ENCODE measurements at places on chromosomes 12 and 14.

DNA sequence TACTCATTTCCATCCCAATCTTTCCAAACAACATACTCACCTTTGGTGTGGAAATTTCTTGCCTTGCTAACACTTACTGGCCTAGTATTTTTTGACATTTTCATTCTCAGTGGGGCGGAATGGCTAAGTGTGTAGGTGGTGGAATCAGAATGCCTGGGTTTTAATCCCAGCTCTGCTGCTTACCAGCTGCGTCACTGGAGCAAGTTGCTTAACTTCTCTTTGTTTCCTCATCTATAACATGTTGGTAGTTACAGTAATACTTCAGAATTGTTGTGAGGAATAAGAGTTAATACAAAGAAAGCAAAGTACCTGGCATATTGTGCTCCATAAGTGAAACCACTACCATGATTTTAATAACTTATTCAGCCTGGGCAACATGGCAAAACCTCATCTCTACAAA, 3.0 kb upstream of the FAM177A1 start:
- no peak for DNase-seq

GRCh38 chr12:118922405-118922804, 58.9 kb upstream of the SRRM4 start:
- no peak for DNase-seq

GRCh38 chr12:89622115-89622514, 86.5 kb downstream of the ATP2B1 start:
- no peak for DNase-seq

DNA sequence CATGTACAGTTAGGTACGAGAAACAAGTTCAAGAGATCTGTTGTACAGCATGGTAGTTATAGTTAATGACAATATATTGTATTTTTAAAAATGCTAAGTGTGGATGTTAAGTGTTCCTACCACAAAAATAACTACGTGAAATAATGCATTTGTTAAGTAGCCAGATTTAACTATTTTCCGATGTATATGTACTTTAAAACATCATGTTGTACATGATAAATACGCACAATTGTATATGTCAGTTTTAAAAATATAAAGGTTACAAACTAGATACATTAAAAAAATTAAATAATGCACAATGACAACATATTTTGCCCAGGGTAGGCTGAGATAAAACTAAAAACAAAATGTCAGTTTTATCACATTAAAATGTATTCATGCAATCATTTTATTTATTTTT, 285.1 kb upstream of the DCN start:
- DNase-seq = no peak

DNA sequence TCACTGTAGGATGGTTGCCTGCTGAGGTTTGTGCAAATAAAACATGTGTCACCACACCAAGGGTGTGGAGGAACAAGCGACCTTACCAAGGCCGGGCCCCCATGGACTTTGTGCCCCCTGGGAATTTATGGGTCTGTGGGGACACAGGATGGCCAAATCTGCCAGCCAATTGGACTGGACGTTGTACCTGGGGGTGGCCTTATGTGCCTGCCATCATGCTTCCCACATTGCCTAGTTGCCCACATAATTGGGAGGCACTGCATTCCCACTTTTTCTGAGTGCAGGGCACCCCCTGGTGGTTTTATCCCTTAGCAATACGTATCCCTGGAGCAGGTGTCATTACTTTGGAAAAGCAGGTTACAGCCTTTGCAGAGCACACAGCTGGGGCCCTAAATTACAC, 92.6 kb upstream of the TMPO start:
- no peak for DNase-seq

DNA sequence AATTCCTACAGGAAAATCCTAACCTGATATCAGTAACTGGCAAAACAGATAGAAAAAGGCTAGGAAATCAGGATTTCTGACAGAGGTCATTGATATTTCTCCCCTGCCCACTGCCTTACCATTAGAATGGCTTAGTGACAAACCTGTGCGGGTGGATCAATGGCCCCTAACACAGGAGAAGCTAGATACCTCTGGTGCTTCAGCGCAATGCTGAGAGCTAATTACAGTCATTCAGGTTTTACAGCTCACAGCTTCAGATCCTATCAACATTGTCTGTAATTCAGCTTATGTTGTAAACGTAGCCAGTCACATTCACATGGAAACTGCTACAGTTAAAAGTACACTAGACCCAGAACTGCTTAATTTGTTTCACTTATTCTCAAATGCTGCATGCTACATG, 17.4 kb upstream of the SLC10A1 start:
- no peak for DNase-seq

DNA sequence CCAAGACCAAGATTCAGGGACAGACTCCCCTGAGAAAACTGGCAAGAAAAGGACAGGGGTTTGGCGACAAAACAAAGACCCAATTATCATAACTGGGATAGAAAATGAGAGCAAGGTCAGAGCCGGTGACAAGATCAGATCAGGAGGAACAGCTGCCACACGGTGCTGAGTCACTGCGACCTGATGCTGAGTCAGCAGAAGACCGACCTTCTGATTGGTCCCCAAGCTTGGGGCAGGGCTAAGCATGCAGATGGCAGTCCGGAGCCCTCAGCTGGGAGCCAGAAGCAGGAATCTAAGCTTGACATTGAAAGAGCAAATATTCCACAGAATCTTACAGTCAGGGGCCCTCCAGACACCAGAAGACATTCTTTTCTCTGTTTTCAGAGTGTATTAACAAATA, 19.1 kb upstream of the ARMH4 start:
- peak; percentile 36 for DNase-seq

DNA sequence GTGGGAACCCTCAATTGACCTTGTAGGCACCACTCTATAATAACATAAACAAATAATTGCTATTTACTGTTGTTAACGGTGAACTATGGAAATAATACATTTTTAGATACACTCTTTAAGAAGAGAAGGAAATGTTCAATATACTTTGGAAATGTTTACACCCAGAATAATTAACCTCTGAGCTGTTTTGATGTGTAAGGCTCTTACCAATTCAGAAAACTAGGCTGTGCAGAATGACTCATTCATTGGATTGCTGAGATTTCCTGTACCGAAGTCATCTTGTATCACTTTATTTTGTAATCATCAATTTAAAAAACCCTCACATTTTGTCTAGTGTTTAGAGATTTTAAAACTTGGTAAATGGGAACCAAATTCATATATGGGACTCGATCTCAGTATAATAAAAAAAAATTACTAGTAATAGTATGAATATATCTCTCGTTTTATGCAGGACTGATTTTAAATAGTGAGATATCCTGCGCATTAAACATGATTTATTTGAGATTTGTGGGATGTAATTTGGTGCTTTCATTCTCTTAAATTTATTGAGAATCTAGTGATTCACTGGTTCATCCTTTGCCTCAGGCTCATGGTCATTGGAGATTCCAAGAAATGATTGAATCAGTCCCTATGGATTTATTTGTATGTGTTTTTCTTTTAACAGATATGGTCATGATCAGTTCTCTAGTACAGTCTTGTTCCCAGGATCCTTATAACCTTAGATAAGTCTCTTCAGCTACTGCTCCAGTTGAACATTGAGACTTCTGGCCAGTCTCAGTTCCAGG, 3.9 kb downstream of the SAMD4A start:
- no peak for DNase-seq

DNA sequence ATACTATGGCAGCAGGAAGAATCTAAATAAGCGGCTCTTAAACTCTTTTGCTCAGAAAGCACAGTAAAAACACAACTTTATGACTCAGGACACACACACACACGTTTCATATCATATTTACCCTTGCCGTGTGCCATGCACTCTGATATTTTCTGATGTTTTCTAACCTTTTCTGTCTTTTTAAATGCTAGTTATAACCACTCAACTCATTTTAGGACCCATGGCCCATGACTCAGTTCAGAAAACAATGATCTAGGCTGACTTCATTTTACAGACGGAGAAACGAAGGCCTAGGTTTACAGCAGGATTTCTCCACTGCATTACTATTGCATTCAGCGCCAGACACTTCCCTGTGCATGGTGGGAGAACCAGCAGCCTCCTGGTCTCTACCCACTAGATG, 9.1 kb downstream of the VWF start:
- no peak for DNase-seq

GRCh38 chr12:93783832-93784231, 106.7 kb downstream of the CRADD start:
- DNase-seq = peak; percentile 16

DNA sequence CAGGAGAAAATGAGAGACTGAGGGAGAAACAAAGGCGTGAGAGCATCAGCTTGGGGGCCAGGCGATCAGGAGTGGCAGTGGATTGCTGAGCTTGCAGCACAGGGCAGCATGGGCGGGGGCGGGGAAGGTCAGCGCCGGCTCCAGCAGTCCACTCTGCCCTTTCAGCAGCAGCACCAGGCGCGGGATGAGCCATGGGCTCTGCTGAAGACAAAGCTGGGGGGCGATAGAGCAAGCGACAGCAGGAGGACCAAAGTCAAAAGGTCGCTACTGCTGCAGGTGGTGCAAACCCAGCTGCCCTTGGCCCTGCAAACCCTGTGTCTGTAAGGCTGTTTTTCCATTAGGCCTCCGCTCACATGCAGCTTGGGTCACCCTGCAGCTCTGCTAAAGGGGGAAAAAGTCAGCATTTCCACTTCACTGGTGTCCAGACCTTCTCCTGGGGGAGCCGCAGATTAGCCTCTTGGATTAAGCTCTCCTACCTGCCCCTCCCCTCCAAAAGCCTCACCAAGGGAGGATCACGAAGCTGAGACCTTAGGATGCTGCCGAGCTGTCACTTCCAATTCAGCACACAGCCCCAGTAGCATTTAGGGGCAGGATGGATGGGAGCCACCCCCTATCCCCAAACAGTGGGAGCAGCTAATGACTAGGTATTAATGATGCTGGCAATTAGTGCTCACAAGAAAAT, 204.8 kb downstream of the DPF3 start:
- no peak for DNase-seq

DNA sequence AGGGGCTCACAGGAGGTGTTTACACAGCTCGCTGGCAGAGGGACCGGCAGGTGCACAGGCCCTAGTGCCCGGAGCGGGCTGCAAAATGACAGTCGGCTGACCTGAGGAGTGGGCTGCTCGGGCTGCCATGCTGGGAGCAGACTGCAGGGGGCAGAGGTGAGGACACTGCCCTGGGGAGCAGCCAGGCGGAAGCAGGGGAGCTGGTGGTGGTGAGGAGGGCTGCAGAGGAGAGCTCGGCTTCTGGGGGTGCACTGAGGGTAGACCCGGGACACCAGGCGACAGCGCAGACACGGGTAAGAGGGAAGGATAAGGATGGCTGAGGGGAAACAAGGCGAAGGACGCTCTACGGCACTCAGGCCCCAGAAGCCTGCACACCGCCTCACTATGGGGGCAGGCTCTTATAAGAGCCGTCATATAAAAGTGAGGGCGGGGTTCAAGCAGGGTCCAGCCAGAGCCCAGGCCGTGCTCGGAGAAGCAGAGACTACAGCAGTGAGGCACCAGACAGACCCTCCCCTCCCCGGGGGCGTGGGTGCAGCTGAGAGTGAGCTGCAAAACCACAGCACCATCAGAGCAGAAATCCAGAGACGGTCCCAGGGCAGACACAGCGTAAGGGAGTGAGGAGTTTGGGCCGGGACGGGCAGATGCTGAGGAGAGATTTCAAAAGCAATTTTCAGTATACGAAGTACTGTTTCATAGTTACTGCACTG, 62.5 kb downstream of the CCDC88C start:
- DNase-seq = peak; percentile 43

All from stimulated activated CD4-positive, alpha-beta T cell treated with anti-CD3 and anti-CD28 coated beads, Interleukin-12 subunit alpha, Interleukin-12 subunit beta, amount 100 ng/mL, for 4 hours (primary cell).